ENCODE measurements at places on chromosomes 6 and 20. TPM values are rescaled to one million over a fixed set of nuclear protein-coding genes. Genes with fewer than 3 reads are reported as not detected.

The PCSK2 gene
- not detected for total RNA-seq

The TOX2 gene
- total RNA-seq: 28.4 TPM

The KCNK16 gene
- total RNA-seq: not detected

The FERMT1 gene
- 1.2 TPM for total RNA-seq

The CD164 gene
- 141 TPM for total RNA-seq

The NEDD9 gene
- 87.6 TPM for total RNA-seq

The TGM3 gene
- total RNA-seq: not detected

The LRP11 gene
- total RNA-seq: 16.8 TPM

The TMC2 gene
- total RNA-seq: not detected

The RNF39 gene
- total RNA-seq: not detected

DNA sequence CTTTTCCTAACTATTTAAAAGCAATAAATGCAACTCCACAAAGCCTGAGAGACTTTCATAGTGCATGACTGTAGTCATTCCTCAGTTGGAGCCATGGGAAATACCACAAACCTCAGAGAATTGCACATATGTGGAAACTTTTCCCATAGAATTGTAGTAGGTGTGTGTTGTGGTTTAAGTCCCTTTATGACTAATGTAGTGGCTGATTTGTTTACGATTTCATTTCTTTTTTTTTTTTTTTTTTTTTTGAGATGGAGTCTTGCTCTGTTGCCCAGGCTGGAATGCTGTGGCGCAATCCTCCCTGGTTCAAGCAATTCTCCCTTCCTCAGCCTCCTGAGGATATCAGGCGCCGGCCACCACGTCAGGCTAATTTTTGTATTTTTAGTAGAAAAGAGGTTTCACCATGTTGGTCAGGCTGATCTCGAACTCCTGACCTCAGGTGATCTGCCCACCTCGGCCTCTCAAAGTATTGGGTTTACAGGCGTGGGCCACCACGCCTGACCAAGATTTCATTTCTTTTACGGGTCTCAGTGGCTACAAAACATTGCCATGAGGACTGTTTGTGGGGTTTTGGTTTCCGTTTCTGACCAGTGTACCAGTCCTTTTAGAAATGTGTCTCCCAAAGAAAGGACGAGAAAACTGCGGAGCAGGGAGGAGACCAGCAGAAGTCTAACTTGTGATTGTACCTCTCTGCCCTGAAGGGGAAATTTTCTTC, 212.1 kb upstream of the MARCKS start:
- no peak for DNase-seq

GRCh38 chr6:42229506-42230119, 12.0 kb upstream of the MRPS10 start:
- DNase-seq: no peak

- DNase-seq: no peak
Observed at GRCh38 chr6:139580592-139581484, 206.4 kb upstream of the CITED2 start.

DNA sequence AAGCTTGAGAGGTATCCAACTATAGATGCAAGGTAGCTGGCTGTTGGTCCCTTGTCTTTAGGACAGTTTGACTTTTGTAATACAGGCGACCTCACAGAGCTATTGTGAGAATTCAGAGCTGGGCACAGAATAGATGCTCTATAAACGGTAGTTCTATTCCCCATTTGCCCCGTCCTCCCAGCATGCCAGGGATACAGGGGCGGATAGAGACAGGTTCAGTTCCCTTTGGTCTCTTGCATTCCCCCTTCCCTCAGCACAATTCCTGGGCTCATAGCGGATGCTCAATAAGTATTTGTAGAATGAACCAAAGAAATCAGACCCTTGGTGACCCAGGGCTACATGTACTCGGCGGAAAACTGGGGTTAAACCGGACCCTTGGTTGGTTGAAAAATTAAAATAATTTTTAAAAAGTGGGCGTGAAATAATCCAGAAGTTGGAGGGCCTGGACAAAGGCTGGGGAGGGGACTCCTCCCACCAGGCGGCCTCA, 707 bp upstream of the TOP1 start:
- no peak for DNase-seq

DNA sequence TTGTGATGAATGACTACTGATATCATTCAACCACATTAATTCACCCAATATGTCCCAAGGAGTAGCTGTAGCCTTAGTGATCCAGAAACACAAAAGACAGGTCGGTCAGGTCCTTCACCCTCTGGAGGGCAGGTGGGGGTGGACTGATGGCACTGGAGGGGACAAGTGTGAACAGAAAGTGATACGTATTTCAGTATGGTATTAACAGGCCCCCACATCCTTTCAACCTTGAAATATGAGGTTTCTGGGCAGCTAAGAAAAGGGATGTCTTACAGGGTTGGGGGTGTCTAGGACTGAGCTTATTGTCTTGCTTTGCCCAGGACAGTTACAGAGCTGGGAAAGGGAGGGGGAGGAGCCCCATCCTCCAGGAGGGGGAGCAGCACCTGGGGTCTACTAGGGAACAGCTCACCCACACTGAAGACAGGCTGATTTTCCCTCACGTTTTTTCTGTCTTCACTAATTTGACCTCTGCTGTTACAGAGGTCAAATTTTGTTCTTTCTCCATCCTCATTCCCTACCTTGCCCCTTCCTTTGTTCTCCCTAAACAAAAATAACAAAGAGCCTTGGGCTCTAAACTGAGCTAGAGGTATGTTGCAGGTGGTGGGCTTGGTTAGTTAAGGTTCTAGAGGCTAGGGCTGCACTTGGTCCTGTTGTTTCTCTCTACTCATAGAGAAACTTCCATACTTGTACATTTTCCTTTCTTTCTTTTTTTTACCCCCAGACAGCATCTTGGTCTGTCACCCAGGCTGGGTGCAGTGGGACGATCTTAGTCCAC, 38.0 kb upstream of the EEF1A1 start:
- no peak for DNase-seq

DNA sequence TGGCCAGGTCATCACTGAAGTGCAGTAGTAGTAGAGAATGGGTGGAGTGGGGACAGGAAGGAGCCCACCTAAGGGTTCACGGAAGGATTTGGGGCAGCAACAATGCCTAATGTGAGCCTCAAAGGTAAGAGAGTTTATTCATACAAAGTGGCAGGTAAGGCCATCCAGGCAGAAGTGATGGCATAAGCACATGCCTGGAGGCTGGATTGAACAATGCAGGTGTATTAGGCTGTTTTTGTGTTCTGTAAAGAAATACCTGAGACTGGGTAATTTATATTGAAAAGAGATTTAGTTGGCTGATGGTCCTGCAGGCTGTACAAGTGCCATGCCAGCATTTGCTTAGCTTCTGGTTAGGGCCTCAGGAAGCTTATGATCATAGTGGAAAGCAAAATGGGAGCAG, 48.3 kb downstream of the CLIC5 start:
- no peak for DNase-seq

- no peak for DNase-seq
Observed at GRCh38 chr6:42093582-42094329, 43.4 kb downstream of the TAF8 start.

DNA sequence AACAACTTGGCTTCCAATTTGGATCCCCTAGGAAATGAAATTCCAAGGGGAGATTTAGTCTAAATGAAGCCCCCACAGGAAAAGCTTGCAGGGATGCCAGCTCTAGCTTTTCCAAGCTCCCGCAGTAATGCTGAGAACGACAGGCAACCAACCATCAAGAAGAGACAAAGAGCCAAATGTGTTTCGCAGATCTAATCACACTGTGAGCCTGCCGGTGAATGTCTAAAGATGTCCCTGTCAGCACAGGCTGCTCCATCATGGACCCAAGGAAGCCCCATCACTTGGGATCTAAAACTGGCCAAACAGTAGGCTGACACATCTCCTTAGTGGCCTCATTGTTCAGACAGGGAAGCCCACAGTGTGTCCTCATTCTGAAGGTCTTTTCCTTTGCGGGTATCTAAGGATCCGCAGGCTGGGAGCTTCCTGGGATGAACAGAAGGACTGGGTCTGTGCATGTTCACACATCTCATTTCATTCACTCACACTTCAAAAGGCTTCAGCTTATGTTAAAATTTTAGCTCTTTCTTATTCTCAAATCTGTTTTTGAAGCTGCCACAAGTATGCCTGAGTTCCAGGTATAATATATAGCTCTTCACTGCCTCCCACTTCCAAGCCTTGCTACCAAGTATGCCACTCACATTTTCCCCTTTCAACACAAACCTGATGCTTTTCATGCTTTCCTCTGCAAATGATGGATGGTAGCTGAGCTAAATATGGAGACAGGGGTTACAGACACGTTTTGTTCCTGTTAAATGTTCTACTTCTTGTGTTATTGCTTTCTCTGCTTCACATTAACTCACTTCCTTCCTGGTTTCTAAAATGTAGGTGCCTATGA, 229.8 kb downstream of the HIVEP2 start:
- no peak for DNase-seq

DNA sequence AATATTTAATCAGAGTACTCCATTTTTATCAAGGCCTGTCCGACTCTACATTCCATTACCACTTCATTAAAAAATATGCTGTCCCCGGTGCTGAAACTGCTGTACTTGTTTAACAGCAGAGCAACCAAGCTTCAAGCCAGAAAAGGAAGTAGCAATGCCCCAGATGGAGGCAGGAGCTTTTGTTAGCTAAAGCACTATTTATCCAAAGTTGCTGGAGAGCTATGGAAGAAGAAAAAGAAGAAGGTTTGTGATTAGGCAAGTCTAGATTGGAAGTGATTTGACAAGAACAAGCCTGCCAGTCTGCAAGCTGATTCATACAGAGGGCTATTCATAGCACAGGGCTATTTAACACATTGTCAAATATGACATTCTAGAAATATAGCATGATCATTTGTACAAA, 160.9 kb upstream of the SPTLC3 start:
- DNase-seq: no peak

GRCh38 chr20:57659517-57660180, 39.4 kb upstream of the ZBP1 start:
- no peak for DNase-seq

DNA sequence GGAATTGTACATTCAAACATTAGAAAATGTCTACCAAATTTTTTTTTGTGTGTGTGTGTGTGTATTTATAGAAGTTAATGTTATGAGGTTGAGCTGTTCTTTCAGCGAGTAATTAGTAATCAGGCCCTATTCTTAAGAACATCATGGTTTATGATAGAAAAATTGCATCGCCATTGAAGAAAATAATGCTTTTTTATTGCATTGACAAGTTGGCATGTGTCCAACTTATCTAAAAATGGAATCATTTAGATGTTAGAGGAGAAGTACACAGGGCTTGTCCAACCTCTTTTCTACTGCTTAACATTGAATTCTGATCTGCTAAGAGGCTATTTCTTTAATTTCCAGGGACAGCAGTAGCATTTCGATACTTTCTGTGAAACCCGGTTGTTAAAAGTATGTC, 61.6 kb upstream of the ADGRG6 start:
- no peak for DNase-seq

DNA sequence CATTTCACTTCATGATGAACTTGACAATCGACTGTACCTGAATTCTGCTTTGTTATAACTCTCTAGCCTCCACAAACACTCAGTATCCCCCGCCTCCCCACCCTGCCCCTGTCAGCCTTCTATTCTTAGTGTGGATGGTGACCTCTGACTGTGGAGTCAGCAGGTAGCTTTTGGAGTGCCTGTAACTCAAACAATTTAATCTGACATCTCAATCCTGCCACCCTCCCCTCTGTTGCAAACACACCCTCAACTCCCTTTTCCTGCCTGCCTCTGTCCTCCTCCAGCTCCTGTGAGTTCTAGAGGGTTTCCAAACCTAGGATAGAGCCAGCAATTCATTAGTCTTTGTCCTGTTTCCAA, 20.3 kb downstream of the DAAM2 start:
- DNase-seq: no peak

DNA sequence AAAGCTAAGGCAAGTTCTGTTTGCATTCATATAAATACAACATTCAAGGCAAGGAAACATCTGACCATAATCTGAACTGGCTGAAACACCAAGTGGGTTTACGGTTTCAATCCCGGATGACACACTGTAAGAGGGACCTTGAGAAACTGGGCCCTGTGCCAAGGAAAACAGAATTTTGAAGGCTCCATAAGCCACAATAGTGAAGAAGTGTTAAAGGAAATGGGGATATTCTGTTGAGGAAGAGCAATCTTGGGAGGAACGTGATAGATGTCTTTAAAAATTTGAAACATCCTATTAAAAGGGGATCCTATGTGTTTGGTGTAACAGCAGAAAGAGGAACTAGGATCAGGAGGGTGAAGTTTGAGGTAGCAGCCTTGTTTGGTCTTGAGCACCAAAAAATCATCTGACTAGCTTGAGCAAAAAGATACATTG, 82.4 kb upstream of the TAB2 start:
- peak; percentile 88 for DNase-seq

All from glomerular endothelial cell (primary cell).